ENCODE measurements at places on chromosomes 4 and X.

DNA sequence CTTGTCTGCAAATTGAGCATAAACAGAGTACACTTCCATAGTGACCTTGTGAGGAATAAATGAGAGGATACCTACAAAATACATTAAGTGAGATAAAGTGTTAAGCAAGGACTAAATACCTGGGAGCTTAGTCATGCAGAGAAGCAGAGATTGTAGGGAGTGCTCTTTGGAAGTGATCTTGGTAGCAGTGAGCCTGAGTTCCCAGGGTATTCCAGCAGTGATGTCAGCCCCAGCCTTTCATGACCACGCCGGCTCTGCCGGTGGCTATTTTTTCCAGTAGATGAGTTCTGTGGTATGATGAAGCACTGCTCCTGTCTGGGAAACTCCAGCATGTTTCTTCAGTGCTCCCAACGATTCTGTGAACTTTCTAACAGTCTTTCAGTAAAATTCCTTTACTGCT, 391.5 kb upstream of the IGFBP7 start:
- no peak for DNase-seq

DNA sequence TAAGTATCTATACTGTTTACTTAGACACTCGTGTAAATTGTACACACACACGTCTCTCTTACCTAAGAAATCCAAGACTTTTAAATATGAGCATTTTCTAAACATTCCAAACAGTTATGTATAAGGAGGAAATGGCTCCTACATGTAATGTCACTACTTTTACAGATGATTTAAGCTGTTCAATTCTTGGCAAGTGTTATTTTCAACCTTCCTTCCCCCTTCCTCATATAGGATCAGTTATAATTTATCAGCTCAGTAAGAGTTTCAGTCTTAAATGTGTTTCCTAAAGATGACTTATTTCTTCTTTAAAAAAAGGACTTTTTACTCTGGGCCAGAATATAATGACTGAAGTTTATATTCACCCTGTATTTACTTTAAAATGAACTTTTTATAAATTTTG, 601.1 kb downstream of the ANKRD50 start:
- DNase-seq, result no peak

GRCh38 chr4:29558789-29559188, 1161.4 kb upstream of the PCDH7 start:
- no peak for DNase-seq

DNA sequence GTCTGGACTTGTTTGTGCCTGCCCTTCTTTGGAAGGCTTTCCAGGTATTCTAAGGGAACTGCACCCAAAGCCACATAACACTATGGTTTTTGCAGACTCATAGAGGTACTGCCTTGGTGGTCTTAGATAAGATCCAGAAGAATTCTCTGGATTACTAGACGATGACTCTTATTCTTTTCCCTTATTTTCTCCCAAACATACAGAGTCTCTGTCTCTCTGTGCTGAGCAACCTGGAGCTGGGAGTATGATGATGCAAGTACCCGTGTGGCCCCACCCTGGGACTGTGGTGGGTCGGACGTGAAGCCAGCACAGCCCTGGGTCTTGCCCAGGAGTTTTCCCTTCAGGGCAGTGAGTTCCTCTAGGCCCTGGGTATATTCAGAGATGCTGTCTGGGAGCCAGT, 1342.4 kb upstream of the TENM3 start:
- no peak for DNase-seq

DNA sequence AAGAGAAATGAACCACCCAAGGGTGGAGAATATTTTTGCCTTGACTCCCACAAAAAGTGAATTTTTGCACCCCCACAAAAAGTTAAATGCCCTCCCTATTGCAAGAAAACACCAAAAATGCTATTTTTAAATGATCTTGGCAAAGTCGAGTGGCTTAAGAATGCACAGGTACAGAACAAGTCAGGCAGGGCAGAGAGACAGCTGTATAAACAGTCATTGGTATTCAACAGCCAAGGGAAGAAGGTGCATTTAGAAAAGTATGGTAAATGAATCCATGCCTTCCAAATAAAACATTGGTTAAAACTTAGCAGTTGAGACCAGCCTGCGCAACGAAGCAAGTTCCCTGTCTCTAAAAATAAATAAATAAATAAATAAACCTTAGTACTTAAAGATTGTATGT, 169.3 kb downstream of the CHIC2 start:
- DNase-seq, result no peak

DNA sequence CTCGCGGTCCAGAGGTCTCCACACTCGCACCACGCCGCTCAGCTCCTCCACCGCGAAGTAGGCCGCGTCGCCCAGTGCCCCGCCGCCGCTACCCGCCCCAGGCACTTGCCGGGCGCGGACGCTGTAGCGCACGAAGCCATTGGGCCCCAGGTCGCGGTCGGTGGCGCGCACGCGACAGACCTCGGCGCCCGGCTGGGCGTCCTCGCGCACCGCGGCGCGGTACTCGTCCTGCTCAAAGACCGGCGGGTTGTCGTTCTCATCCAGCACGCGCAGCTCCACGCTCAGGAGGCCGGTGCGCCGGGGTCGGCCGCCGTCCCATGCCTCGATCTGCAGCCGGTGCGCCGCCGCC, 1.4 kb downstream of the DCHS2 start:
- DNase-seq, result no peak

- DNase-seq, result no peak
Measured at GRCh38 chr4:2924765-2925301, 38.4 kb downstream of the NOP14 start.

DNA sequence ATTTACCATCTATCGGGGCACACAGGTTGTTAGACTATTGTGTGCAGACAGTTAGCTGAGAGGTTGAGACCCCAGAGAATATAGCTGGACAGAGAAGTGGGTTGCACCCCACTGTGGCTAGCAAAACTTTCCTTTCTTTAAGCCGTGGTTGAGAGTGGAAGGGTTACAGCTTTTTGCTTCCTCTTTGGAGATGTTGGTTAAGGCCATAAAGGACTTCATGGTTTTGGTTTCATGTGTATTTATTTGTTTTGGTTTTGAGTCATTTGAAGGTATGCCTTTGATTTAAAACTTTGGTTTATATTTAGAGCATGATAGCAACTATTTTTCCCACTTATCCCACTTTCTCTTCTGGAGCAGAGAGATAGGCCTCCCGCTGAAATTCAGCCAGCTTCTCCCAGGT, 274.3 kb upstream of the IL1RAPL1 start:
- DNase-seq, result no peak

- no peak for DNase-seq
Measured at GRCh38 chr4:169234137-169234855, 36.5 kb downstream of the SH3RF1 start.

GRCh38 chr4:135917011-135917410, 1615.3 kb downstream of the PCDH18 start:
- no peak for DNase-seq

GRCh38 chr4:5424901-5425300, 283.5 kb downstream of the EVC2 start:
- DNase-seq, result no peak

DNA sequence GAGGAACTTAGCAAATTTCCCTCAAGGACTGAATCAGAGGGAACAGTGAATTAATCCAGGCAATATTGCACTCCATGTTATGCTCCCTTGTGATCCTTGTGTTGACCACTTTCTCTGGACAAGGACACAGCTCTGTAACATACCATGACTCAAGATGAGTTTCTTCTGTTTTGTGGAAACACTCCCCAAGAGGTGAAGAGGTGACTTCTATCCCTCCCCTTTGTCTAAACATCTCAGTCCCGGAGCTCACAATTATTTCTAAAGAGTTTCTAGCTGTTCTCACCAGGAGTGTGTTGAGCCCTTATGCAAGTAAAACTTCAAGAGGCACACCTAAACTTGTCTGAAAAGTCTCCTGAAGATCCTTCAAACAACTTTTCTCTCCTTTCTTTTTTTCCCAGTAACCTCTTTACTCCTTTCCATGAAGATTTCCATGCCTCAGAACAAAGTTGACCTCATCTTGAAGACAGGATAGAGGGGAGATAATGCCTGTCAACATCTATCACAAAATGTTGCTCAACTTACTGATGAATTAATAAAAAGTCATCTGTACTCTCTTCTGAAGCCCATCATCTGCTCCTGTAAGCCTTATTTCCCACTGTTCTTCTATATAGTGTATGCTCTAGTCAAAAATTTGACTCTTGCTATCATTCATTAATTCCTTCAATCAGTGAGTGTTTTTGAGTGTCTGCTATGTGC, 429.1 kb downstream of the SPRY1 start:
- DNase-seq, result no peak

GRCh38 chrX:37658343-37659030, 27.1 kb upstream of the XK start:
- DNase-seq, result no peak

DNA sequence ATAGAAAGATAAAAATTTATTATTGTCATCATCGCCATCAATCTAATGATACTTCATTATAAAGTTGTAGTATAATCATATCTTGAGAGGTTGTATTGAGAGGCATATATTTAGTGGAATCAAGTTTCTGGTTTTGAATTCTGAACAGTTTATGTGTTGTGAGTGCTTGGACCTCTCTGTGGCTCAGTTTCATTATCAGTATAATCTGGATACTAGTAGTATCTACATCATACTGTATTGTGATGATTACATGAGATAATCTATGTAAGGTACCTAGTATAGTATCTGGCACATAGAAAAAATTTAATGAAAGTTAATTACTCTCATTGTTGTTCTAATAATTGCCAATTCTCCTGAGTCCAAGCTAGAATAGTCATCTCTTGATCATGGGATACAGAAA, 161.2 kb upstream of the UBQLN2 start:
- no peak for DNase-seq

- no peak for DNase-seq
Measured at GRCh38 chr4:186329372-186329771, 63.4 kb downstream of the F11 start.

GRCh38 chr4:110306303-110306702, 107.9 kb upstream of the ELOVL6 start:
- no peak for DNase-seq

DNA sequence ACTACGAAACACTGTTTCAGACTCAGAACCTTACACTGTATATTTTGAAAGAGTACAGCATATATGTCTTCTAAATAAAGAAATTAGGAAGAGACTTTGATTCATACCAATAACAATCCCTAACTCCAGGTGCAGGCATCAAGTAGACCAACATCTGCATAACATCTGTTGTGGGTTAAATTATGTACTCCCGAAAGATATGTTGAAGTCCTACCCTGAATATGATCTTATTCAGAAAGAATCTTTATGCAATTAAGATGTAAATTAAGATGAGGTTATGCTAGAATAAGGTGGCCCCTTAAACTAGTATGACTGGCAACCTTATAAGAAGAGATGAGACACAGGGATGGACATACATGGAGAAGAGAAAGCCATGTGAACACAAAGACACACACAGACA, 117.9 kb downstream of the INPP4B start:
- no peak for DNase-seq

GRCh38 chrX:110584083-110584482, 211.5 kb downstream of the CHRDL1 start:
- DNase-seq, result no peak

DNA sequence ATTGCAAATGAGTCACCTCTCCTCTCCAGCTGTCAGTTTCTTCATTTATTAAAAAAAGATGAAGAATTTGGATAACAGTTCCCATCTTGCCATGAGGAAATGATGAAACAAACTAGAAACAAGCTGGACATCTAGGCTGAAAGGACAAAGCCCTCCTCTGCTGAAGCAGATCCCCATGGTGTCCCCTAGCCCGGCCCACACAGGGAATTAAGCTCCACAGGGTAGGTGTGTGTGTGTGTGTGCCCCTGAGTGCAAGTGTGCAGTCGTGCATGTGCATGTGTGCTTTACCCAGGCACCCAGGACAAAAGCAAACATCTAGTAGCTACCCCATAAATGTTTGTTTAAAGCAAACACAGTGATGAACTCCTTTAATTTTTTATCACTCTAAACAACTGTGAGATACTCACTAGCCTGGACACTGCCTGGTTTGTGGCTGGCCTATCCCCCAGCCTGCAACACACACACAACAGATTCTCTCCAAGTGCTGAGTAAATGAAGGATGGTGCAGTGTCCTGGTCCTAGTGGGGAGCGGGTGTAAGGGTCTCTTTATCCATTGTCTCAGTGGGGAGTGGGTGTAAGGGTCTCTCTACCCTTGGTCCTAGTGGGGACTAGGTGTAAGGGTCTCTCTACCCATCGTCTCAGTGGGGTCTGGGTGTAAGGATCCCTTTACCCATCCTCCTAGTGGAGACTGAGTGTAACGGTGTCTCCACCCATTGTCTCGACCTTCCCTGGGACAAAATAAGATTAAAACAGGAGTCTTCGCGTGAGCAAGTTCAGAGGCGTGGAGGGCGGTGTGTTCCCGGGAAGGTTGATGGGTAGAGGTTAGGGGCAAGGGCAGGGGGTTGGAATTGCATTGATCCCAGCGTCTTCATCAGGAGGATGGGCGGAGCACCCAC, 688 bp upstream of the EVC start:
- no peak for DNase-seq

DNA sequence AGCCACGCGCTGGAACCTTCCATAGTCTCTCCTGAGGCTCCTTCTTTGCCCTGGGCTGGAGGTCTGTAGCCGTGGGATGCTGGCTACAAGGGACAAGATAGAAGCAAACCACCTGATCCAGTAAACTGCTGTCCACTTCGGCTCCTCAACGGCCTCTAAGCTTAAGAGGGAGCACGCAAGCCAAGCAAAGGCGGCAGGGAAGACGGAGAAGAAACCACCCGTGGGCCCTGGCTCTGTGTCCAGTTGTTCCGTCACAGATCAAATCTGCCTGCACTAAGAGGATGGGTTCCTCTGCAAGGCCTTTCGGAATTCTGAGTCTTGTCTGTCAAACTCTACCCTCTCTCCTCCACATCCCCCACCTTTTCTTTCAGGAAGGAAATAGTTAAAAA, 401 bp upstream of the EDNRA start:
- DNase-seq, result no peak

- peak; percentile 35 for DNase-seq
Measured at GRCh38 chr4:119209077-119209476, 3.4 kb upstream of the USP53 start.

DNA sequence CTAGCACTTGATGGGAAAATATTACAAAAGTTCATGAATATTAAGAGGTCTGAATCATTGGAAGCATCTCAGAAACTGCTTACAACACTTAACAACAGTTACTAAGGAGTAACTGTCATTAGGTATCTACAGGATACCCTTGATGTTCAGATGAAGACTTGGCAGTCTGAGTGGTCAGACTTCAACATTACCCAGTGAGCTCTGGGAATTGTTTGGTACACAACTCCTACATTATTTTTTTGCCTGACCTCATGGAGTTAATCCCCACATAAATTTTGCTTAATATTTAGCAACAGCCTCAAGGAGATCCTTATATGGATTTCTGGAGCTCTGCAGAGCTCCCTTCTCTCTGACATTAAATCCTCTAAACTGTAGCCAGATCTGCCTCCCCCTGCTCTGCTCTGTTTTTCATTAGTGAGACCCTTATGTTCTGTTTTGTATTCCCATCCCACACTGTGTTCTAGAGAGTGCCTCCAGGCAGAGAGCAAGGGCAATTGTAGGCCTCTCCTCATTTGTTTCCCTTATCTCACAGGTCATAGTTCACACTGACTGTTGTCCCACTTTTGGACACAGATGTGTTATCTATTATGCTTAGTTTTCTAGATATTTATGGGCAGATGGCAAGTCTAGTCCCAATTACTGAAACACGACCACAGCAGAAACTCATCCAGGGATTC, 368.8 kb downstream of the GASK1B start:
- DNase-seq, result no peak

- no peak for DNase-seq
Measured at GRCh38 chrX:9465380-9466123, 694 bp downstream of the TBL1X start.

- DNase-seq, result no peak
Measured at GRCh38 chr4:11214281-11214680, 214.4 kb downstream of the HS3ST1 start.

- no peak for DNase-seq
Measured at GRCh38 chrX:10166248-10166716, 9.5 kb downstream of the CLCN4 start.
